ENCODE measurements at places on chromosomes 1 and 21. TPM values are rescaled to one million over a fixed set of nuclear protein-coding genes. Genes with fewer than 3 reads are reported as not detected.

The NKAIN1 gene
- total RNA-seq, result not detected

The WNT3A gene
- 0.21 TPM for total RNA-seq

The MLLT11 gene
- total RNA-seq, result 1.4 TPM

The PFDN2 gene
- total RNA-seq, result 39.2 TPM

The PPP1R15B gene
- 59.0 TPM for total RNA-seq

The TCHHL1 gene
- total RNA-seq, result not detected

The AGPAT3 gene
- 84.7 TPM for total RNA-seq

The CYB5RL gene
- 6.7 TPM for total RNA-seq

- DNase-seq, result no peak
Observed at GRCh38 chr1:29094433-29094832, 29.3 kb downstream of the TMEM200B start.

DNA sequence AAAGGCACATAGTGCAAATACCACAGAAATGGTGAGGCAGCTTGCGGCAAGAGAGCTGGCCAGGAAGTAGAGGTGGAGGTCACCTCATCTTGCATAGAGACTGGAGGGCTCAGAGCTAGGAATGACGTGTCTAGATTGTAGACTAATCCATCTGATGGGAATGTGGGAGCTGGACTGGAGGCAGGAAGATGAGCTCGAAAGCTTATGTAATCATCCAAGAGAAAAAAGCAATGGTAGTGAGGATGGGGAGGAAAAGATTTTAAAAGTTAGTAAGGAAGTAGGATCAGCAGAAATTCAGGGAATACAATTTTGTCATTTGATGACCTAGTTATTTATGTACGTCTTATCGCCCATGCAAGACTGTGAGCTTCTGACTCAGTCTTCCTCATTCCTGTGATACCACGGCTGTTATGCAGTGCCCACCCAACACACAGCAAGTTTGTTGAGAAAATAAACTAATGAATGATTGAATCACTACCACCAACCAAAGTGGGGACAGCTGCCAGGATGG, 123.9 kb downstream of the RRAGC start:
- no peak for DNase-seq

DNA sequence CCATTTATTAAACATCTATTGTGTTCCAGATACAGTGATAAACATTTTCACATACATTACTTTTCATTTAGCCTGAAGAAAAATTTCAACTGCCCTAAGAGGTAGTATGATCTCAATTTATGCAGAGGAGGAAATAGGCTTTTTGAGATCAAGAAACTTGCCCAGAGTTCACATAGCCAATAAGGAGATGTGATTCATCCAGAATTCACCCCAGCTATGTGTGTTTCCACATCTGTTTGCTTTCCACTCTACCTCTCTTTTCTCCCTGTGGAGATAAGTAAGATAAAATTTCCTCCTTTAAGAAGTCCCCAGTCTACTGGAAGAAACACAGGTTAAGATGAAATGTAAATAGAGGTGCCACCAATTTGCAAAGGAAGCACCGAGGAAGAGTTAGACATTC, 199.7 kb upstream of the C8B start:
- DNase-seq, result no peak

- peak; percentile 76 for DNase-seq
Observed at GRCh38 chr1:204074274-204075138, 1.6 kb downstream of the SOX13 start.

- DNase-seq, result no peak
Observed at GRCh38 chr1:152506899-152507498, 3.6 kb upstream of the LCE5A start.

GRCh38 chr21:45442276-45442675, 37.3 kb downstream of the COL18A1 start:
- DNase-seq, result no peak

DNA sequence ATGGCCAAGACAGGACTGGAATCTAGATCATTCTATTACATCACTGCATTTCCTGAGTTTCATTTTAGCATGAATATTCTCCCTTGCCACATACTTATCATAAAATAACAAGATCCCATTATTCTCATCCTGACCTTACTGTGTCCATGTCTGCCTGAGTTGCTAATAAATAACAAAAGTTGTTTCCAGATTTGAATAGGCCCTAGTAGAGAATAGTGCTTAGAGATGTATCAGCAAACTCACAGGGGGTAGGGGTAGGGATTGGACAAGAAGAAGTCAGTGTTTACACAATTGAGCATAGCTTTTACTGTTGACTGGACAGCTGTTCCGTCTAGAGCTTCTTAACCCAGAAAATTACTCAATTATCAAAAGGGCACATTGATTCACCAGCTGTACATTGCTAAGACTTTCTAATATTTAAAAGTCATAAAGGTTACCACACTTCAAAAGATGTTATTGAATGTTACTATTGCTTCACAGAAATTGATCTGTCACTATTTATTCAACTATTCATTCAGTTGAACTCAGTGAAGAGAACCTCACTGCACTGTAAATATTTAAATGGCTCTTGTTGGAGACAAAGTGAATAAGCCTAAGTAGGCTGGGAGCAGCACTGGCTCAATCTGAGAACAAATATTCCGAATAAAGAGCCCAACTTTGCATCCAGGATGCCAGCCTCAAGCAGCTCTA, 121.9 kb downstream of the NRIP1 start:
- no peak for DNase-seq

DNA sequence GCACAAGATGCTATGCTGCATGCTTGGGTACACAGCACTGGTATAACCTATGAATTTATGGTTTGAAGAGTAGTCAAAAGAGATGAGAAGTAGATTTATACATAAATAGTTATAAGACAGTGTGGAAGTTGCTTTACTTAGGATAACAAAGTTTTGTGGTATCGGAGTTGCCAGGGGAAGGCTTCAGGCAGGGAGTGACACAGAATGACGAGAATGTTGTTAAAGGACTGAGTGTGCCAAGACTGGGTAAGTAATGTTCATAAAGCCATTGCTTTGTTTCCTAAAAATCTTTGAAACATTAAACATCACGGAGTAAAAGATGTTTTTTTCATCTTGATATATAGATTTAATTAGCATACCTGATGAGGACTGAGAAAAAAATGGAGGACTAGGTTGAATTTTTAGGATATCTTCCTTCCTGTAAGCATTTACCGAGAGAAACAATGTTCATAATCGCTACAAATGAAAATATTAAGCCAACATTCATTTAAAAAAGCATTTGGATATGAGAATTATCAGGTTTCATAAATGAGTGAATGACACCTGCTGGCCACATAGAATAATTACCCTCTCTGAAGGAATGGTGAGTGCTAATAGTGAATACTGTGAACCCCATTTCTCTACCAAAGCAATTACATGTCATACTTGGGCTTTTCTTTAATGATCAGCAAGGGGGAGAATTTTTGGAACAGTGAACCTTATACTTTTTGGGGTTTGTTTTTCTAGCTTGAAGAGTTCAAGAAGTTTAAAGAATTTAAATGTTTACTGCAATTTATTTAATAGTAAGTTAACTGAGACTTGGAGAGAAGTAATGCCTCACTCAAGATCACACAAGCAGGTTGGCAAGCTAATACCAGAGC, 28.4 kb downstream of the EXTL2 start:
- DNase-seq, result no peak

GRCh38 chr1:1425753-1426495, 4.8 kb upstream of the ANKRD65 start:
- DNase-seq, result no peak

- DNase-seq, result no peak
Observed at GRCh38 chr1:12745126-12745991, 641 bp upstream of the CFAP107 start.

GRCh38 chr1:205449254-205449749, 6.5 kb downstream of the BLACAT1 start:
- DNase-seq, result no peak

DNA sequence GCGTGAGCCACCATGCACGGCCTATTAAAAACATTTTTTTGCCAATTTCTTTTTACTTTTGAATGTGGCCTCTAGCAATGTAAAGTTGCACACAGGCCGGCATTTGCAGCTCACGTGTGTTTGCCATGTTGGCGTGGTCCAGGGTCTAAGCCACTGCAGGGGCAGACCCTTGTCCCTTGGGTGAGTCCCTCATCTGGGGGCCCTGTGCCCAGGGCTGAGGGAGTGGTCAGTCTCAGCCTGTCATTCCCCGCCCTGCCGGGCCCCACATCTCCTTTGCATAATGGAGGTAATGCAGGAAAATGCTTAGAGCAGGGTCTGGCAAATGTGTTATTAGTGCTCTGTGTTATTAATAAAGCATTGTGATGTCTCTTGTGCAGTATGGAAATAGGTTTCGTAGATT, 16.9 kb downstream of the AGPAT3 start:
- no peak for DNase-seq

GRCh38 chr1:213669964-213670691, 317.6 kb upstream of the PROX1 start:
- no peak for DNase-seq

DNA sequence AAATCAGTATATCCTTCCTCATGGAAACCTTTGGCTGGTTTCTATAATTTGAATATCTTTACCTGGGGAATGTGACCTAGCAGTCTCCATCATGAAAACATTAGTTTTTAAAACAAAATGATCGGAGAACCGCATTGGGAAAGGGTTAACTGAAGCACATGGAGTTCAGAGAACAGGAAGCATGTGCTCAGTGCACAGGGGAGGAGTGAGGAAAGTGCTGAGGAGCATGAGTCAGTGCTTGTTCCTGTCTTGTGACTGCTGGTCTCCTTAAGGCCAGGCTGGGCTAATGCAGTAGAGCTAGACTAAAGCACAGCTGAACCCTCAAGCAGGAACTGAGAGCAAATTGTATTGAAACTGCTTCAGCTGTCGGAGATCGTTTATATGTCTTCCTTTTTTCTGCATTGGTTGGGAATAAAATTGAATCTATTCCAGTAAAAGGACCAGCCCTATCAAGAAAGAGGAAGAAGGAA, 5.8 kb downstream of the IFI16 start:
- peak; percentile 77 for DNase-seq

GRCh38 chr1:28458237-28459228, 47.3 kb upstream of the RCC1 start:
- no peak for DNase-seq

- no peak for DNase-seq
Observed at GRCh38 chr1:93495911-93496310, 48.0 kb downstream of the FNBP1L start.

GRCh38 chr1:200642481-200642880, 21.9 kb upstream of the KIF14 start:
- DNase-seq, result no peak

GRCh38 chr1:70146488-70146887, 58.9 kb downstream of the LRRC40 start:
- no peak for DNase-seq

GRCh38 chr1:192993426-192994085, 65.6 kb downstream of the UCHL5 start:
- DNase-seq, result no peak

GRCh38 chr1:33713058-33713877, 150.6 kb upstream of the HMGB4 start:
- no peak for DNase-seq

All from ureter (tissue), 1 donor.